ENCODE measurements at places on chromosomes 11 and 22.

GRCh38 chr11:100735949-100736675 is 49.0 kb downstream of the ARHGAP42 start:
- no peak for DNase-seq

- no peak for DNase-seq
Observed at GRCh38 chr11:23875176-23875850, 621.5 kb upstream of the LUZP2 start.

- no peak for DNase-seq
Observed at GRCh38 chr11:1656061-1656441, 26.5 kb downstream of the KRTAP5-5 start.

GRCh38 chr11:125451400-125452124 is 44.5 kb downstream of the FEZ1 start:
- no peak for DNase-seq

GRCh38 chr11:75474240-75474639 is 41.2 kb upstream of the KLHL35 start:
- DNase-seq, result peak; percentile 39

DNA sequence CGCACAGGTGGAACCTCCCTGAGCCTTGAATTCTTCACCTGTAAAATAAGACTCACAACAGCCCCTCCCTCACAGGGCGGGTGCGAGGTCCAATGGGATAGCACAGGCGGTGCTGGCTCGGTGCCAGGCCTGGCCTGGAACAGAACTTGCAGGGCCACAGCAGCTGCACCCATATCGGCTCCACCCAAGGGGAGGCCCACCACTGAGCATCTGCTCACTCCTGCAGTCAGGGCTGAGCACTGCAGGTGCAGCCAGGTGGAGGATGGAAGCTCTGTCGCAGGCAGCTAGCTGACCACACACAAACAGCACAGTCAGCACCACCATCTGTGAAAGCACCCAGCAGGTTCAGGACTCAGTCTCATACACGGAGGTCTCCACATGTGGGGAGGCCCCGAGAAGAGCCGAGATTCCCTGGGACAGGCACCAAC is 19.6 kb downstream of the VPS37C start:
- DNase-seq, result no peak

- DNase-seq, result peak; percentile 41
Observed at GRCh38 chr22:42613872-42614301, 796 bp downstream of the POLDIP3 start.

DNA sequence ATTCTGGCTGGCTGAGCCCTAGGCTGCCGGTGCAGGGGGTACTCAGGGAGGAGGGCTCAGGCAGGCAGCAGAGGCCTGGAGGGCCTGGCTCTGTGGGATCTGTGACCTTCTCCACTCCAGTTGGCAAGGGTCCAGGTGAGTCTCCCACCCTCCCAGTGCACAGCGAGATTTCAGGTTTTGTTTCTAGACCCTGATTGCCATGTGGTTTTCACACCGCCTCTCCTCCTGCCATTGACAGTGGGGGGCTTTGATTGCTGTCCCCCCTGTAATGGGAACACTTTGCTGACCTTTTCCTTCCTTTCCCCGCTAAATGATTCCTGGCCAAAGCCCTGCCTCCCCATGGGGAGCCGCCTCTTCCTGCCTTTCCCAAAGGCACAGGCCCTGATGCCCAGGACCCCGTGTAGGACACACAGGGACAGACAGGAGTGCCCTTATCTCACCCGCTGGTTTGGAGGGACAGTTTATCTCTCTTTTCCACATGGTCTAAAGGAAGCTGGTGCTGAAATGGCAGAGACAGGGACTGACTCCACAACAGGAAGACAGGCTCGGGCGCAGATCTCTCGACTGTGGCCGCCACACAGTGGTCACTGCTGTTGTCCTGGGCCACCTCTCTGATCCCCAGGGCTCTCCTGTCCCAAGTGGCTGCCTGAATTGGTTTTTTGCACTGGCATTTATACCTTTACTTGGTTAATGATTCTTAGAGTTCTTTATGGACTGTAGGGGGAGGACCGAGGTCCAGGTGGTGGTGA is 43.4 kb downstream of the BCR start:
- DNase-seq, result no peak

DNA sequence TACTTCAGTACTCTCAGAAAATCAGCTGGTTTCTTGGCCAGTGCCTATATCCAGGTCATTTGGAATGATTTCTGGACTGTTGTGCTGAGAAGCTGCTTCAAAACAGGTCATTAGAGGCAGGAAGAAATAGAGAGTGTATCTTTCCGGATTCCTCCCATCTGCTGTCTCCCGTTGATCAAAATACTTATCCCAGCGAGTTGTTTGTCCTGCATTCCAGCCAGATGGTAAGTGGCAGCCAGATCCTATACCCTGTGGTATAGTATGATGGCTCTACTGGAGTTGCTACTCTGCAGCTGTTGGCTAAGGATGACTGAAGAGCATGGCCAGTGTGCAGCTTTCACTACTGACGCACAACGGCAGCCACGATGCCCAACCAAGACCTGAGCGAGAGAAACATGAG is 560.9 kb upstream of the ANO5 start:
- no peak for DNase-seq

DNA sequence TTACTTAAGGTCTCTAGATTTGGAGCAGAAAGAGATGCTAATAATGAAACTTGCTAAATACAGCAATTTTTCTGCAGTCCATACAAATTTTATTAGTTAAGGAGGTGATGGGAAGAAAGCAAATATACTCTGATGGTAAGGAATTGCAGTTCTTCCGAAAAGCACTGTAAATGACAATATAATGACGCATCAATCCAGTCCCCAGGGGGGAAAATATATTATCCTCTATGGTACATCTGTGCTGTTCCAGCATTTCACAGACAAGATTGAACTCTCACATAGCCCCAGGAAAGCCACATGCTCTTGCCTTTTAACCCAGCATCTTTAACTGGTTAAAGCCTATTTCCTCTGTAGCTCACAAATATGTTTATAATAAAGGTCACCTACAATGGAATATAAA is 416.6 kb upstream of the CCDC90B start:
- DNase-seq, result no peak

DNA sequence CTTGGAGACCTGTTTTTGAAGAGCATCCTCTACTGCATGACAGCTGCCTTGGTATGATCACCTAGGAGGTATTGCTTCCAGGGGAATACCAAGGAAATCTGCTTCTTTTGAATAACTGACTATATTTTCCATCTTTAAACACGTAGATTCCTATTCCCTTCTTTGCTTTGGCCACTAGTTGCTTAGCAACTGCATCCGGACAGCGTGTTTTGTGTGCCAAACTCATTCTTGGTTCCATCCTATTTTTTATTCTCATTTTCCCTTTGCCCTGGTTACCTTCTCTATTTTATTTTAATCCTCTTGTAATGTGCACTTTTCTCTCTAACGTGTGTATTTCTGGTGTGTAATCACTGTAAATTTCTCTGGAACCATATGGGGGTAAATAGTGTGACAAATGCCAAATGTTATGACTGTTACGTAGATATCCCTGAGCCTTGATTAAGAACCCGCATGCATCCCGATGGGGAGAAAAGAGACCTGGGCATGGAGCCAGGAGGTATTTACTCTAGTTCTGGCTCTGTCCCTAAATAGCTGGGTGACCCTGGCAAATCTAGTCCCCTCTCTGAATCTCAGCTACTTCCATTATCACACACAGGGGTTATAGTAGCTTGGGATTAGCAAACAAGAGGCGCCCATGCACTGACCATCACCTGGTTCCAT is 241.7 kb downstream of the MIAT start:
- DNase-seq, result no peak

- peak; percentile 39 for DNase-seq
Observed at GRCh38 chr11:106397787-106398501, 320.5 kb downstream of the AASDHPPT start.

DNA sequence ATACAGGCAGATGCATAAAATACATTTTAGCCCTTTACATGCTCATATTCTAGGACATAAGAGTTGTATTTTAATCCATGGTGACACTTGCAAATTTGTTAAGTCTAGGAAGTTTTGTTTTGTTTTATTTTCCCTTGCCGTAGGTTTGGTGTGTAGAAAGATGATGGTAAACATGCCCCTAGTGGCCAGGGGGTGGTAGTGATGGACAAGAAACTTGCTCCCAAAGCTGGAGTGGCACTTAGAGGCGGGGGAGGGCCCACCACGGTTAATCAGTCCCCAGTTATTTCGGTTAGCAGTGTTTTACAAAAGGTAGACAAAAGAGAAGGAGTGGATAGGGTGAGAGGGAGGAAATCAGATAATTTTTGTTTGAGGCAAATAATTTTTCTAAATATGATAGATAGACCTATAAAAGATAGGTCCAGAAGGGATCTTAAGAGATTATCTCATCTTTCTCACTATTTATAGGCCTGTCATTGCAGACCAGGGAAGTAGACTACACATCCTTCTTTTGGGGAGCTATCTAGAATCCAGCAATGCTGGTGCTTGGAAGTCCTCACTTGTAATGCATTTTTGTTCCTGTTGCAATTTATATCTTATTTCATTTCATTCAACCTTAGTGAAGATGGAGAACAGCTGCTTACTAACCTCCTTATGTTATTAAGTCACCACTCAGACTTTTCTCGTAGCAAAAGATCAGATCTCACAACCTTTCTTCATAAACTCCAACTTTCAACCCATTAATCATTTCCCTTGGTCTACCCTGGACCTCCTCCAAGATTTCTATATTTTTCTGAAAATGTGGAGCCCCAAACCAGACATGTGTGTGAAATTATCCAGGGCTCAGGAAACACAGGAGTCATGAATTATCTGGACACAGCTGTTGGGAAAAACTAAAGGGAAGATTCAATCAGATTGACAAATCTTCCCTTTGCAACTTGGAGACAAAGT is 5.9 kb upstream of the BDNF start:
- DNase-seq, result peak; percentile 25

- peak; percentile 91 for DNase-seq
Observed at GRCh38 chr22:18075720-18076497, 1.9 kb upstream of the PEX26 start.

DNA sequence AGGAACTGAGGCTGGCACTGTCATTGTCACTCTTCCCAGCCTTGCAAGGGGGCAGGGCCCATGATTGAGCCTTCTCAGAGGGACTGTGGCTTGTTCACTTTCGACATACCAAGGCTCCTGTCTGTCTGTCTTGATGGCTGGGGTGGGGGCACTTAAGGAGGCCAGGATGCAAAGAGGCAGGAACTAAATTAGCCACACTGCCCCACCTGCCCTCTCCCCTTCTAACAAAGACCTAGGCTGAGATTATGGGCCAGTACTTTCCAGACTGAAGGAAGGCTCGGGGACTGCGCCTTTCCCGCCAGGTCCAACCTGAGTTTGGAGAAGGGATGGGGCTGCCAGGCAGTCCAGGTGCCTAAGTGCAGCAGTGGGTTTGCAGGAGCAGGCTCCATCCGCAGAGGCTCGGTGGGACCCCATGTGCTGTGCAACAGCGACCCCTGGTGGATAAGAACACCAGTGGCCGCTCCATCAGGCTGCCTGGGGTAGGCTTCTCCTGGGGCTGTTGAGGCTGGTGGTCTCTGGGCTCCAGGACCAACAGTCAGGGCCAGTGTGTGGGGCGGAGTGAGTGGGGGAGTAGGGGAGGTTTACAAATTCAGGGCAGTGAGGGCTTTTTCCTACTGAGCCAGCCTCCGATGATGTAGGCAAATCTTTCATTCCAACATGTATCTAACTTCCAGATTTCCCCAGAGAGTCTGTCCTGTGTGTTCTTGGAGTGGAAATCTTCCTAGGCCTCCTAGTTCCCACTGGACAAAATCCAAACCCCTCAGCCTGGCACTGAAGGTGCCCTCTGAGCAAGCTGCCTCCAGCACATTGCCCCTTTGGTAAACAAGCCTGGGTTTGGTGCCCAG is 93.9 kb downstream of the INSC start:
- DNase-seq, result peak; percentile 60

- DNase-seq, result no peak
Observed at GRCh38 chr22:43818981-43819380, 6.9 kb upstream of the EFCAB6 start.

DNA sequence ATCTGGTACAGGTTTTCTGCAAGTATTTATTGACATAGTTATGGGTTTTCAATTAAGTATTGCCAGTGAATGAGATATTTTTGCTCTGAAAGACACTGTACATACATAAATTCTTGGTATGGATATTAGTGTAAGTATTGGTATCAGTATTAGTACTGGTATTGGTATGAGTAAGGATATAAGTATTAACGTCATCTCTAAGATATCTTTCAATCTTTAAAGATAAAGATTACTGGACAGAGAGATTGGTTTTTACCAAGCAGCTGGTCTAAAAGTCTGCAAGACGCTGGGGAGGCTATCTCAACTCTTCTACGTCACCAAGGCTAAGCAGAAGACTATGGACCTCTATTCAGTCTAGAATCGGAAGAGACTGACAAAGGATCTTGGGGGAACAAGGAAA is 234.5 kb downstream of the NXPE2 start:
- no peak for DNase-seq

- DNase-seq, result no peak
Observed at GRCh38 chr11:133504906-133505305, 27.4 kb downstream of the OPCML start.

DNA sequence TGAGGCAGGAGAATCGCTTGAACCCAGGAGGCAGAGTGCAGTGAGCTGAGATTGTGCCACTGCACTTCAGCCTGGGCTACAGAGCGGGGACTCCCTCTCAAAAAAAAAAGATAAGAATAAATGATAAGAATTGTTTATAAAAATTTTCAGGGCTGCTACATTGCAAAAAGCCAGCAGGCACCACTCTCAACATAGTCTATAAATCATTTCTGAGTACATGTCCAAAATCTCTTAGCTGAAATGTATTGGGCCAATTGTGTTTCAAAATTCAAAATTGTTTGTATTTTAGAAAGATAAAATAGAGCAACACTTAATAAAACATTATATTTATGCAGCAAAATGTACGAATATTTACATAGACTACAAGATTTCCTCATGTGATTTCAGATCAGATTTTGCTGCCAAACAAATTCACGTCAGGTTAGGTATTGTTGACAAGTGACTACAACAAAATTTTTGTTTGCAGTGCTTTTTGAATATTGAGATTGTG is 13.9 kb downstream of the PGR start:
- no peak for DNase-seq

- DNase-seq, result peak; percentile 87
Observed at GRCh38 chr22:42769574-42770447, 49.1 kb upstream of the A4GALT start.

Data from fibroblast of mammary gland (primary cell).